ENCODE measurements at places on chromosomes 11 and 22. TPM values are rescaled to one million over a fixed set of nuclear protein-coding genes. Genes with fewer than 3 reads are reported as not detected.

GRCh38 chr22:38623351-38623750 is 32.8 kb downstream of the FAM227A start:
- no peak overlapping the region for H3K27ac ChIP-seq
- H3K27me3 ChIP-seq = no peaks in the 10 kb centered on the region
- H3K36me3 ChIP-seq = peaks cover 14% of the 10 kb centered on the region
- no peak for DNase-seq
- no peaks in the 10 kb centered on the region for H3K4me1 ChIP-seq

- H3K4me3 ChIP-seq = no peak overlapping the region
- H3K27me3 ChIP-seq = peaks cover 3% of the 10 kb centered on the region
- no peak for DNase-seq
Observed at GRCh38 chr22:23698094-23698493, 7.3 kb downstream of the RGL4 start.

- no peak overlapping the region for H3K27ac ChIP-seq
- no peaks in the 10 kb centered on the region for H3K4me1 ChIP-seq
Observed at GRCh38 chr11:110481523-110481922, 51.8 kb downstream of the FDX1 start.

Gene PATE4
- total RNA-seq = not detected
